ENCODE measurements at places on chromosomes 7 and 10. TPM values are rescaled to one million over a fixed set of nuclear protein-coding genes. Genes with fewer than 3 reads are reported as not detected.
A peak's percentile ranks its signal among the peaks of the same experiment; 100 is the strongest.

GRCh38 chr10:121702351-121703320, 104.4 kb upstream of the FGFR2 start:
- no peak for DNase-seq
- no peaks in the 10 kb centered on the region for H3K36me3 ChIP-seq
- no peaks in the 10 kb centered on the region for H3K4me1 ChIP-seq
- no peak overlapping the region for H3K4me3 ChIP-seq

GRCh38 chr7:7681191-7681935, 37.0 kb downstream of the RPA3 start:
- peaks cover 15% of the 10 kb centered on the region for H3K4me1 ChIP-seq
- H3K4me3 ChIP-seq, result no peak overlapping the region
- H3K27me3 ChIP-seq, result no peaks in the 10 kb centered on the region
- no peaks in the 10 kb centered on the region for H3K36me3 ChIP-seq

The HOXA9 gene
- total RNA-seq, result 1.7 TPM

The ARPC1A gene
- total RNA-seq, result 109 TPM

DNA sequence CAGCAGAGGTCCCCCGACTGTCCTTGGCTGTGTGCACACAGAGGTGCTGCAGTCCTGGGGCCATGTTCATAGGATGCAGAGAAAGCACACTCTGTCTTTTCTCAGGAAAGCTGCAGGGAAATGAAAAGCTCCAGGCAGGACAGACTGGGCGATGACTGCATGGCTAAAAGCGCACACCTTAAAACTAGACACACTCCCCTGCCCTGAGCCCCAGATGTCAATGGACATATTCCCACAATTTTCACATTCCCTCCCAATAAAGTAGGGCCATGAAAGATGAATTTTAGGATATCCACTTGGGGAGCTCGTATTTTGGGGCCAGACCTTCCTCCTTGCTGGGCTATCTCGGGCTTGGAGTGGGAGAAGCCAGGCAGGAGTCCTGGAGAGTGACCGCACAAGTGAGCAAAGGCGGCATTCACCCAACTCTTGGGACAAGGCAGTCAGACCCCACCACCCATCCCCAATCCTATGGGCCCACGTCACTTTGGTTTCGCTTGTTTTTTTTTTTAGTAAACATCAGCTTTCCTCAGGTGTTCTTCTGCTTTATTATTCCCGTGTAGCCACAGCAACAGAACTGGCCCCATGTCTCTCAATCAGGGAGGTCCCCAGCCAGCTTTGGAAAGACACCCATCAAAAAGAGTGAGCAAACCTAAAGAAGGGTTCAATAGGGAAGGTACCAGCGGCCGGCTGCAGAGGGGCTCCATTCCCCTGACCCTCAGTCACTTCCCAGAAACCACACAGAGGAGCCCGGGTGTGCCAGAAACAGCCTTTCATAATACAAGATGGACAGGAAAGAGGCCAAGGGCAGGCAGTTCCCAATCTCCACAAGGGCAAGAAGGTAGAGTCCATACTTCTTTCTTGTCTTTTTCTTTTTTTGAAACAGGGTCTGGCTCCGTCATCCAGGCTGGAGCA, 12.7 kb downstream of the GPRIN2 start:
- H3K27ac ChIP-seq, result no peak overlapping the region
- peaks cover 37% of the 10 kb centered on the region for H3K4me1 ChIP-seq
- peaks cover 12% of the 10 kb centered on the region for H3K27me3 ChIP-seq
- no peaks in the 10 kb centered on the region for H3K36me3 ChIP-seq
- no peak overlapping the region for H3K4me3 ChIP-seq

- no peaks in the 10 kb centered on the region for H3K4me1 ChIP-seq
- H3K27me3 ChIP-seq, result no peaks in the 10 kb centered on the region
- no peak overlapping the region for H3K27ac ChIP-seq
- H3K4me3 ChIP-seq, result no peak overlapping the region
These were observed 107.0 kb downstream of the XRCC2 start for GRCh38 chr7:152568972-152569371.

- H3K27me3 ChIP-seq, result peaks cover 11% of the 10 kb centered on the region
- H3K27ac ChIP-seq, result no peak overlapping the region
- DNase-seq, result peak; percentile 70
- peaks cover 25% of the 10 kb centered on the region for H3K4me1 ChIP-seq
- H3K4me3 ChIP-seq, result peak overlapping the region; percentile 64
- peaks cover 18% of the 10 kb centered on the region for H3K36me3 ChIP-seq
These were observed 6.7 kb downstream of the ATP6V1F start for GRCh38 chr7:128869138-128869943.
